GDM1 (cell line): ENCODE measurements at places on chromosomes 7 and 10.

- no peak for DNase-seq
Observed at GRCh38 chr10:73781548-73781878, 335 bp upstream of the CHCHD1 start.

GRCh38 chr10:114239117-114239993, at the start of gene VWA2:
VWA2 (plus strand) TSS chr10:114239254; CDS start chr10:114248714, 9,460 bp downstream.
- no peak for DNase-seq

GRCh38 chr10:36464291-36464690, 661.1 kb upstream of the ANKRD30A start:
- DNase-seq: no peak

DNA sequence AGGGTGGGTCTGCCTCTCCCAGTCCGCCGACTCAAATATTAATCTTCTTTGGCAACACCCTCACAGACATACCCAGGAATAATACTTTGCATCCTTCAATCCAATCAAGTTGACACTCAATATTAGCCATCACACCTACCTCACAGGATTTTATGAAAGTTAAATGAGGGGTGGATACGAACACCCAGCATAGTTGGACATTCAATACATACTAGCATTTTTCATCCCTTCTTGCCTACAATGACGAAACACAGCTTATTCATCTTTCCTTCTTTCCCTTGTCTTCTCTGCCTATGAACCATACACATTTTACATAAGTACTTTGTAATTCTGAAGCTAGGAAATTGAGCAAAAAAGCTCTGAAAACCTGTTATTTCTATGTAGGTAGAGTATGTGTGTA, 48.5 kb downstream of the EMX2 start:
- DNase-seq: no peak

DNA sequence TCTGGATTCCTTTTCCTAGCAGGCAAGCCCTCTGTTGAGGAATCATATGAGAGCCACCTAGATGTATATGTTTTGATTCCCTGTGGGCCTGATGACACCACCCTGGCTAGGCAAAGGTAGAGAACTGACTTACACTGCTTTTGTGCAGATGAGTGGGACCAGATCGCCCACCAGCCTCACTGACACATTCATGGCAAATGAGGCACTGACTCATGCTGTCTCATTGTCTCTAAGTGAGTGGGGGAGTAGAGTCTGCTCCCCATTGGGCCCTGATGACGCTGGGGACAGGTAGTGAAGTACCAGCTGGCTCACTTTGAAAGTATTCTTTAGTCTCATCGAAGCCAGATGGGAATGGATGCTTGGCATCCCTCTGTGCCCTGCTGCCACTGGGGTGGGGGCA, 326.3 kb downstream of the ABCA13 start:
- DNase-seq: no peak

GRCh38 chr10:107144490-107144889, 20.0 kb downstream of the SORCS1 start:
- no peak for DNase-seq

DNA sequence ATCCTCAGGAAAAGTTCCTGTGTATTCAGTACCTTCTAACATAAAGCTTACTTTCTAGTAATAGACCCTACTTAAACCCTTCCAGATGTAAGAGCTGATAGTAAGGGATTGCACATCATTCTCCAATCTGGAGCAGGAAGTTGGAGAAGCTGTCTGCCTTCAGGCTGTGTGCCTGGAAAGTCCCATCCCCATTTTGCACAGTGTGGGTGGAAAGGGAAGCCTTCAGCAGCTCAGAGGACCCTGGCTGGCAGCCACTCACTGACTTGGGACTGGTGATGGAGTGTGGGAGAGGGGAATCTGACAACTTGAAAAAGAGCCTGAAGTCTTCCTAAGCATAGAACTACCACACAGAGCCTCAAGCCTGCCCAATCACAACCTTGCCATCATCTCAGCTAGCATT, 164.1 kb upstream of the ADO start:
- no peak for DNase-seq

- no peak for DNase-seq
Observed at GRCh38 chr10:98224509-98224908, 43.5 kb downstream of the LOXL4 start.

DNA sequence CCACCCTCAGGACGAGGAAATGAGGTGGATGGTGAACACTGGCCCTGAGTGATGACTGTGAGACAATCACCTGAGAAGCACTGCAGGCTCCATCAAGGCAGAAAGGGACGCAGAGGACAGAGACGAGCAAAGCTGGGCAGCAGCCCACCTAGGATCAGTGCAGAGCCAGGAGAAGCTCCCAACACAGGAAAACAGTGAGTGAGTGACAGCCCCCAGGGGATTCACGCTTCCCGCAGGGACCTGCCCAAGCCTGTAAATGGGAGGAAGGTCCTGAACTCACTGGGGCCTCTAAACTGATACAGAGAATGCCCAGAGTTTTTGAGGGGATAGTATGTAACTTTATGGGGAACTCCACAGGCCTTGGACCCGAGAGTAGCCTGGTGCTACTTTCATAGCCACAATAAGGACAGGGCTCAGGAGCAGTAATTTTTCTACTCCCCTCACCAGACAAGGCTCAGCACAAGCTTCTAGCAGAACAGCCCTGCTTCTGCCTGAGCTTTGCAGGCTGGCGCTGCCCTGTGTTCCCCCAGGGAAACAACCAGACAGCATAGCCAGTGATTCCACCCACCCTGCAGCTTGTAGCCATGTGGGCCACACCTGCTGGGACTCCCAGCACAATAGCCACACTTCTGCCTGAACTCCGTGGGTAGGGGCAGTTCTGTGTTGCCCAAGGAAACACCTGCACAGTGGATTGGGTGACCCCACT, 708.4 kb downstream of the POM121L12 start:
- no peak for DNase-seq

- DNase-seq: no peak
Observed at GRCh38 chr7:108245523-108246226, 115.5 kb upstream of the LAMB4 start.

- no peak for DNase-seq
Observed at GRCh38 chr10:86599041-86599440, 55.3 kb upstream of the OPN4 start.
